Pons (tissue), 1 donor: ENCODE measurements at places on chromosomes 2 and 18.

GRCh38 chr18:23226391-23226790, 91.1 kb downstream of the CABLES1 start:
- DNase-seq: no peak

DNA sequence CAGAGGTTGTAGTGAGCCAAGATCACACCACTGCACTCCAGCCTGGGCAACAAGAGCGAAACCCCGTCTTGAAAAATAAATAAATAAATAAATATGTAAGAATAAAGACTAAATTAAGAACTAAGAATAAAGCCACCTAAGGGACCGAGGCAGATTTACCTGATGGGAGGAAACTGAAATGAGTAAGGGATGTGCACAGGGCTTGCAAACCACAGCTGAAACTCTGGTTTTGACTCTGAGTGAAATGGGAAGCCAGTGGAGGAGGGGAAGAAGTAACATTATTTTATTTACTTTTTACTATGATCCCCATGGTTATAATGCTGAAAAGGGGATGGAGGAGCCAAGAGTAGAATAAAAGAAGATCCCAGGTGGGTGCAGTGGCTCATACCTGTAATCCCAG, 107.3 kb downstream of the CABYR start:
- DNase-seq: no peak

- DNase-seq: peak; percentile 65
Measured at GRCh38 chr2:15588329-15588919, 3.2 kb upstream of the DDX1 start.

DNA sequence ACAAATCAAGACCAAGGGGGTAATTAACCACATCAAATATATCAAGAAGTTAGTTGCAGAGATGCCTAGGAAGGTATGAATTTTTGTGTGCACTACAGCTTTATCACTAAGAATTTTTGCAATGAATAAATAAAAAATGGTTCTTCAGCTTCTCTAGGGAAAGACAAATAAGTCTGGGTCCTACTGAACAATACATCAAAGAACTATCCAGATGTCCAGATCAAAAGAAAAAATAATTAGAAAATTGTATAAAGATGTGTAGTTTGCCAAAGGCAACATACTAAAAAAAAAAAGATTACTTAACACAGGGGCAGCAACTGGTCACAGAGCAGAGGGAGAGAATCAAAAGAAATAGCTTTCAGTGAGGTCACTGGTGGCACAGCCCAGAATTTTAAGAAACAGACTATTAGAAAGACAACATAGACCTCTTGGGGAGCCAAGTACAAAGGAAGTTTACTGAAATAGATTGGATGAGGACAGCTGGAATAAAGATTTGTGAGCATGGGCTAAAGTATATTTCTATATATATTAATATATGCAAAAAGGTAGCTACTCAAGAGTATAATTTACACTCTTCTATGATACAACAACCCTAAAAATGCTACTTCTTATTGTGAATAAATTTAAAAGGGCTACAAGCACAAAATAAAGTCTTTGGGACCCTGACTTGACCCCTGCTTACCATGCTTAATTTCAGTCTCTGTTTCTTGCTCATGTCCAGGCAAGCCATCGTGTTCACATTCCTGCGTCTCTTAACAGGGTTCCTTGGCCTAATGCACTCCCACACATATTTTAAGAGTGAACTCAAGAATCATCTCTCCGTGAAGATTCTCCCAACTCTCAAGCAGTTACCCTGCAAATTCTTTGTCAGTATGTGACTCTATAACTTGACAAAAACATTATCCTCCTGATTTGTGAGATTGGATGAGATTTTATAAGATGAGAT, 99.0 kb upstream of the GRB14 start:
- DNase-seq: peak; percentile 25

- DNase-seq: no peak
Measured at GRCh38 chr2:44233450-44234128, 41.7 kb upstream of the SLC3A1 start.
